ENCODE measurements at places on chromosomes 7 and 10.
A peak's percentile ranks its signal among the peaks of the same experiment; 100 is the strongest.

GRCh38 chr7:98125759-98126158 is 19.1 kb downstream of the LMTK2 start:
- DNase-seq = no peak

DNA sequence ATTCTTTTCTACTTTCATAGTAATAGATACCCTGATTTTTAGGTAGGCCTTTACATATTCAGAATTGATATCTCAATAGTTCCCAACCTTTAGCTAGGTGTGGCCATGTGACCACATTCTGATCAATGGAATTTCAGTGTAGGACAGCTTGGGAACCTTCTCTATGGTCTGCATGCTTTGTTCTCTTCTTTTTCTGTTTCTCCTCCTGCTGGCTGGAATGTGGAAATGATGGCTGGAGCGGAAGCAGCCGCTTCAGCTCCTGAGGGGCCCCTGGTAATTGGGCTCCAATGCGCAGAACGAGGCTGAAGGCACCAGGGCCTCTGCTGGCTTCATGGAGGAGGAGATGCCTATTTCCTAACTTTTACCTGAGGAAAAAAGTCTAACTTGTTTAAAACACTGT is 152.6 kb downstream of the ZMYND11 start:
- DNase-seq = no peak

DNA sequence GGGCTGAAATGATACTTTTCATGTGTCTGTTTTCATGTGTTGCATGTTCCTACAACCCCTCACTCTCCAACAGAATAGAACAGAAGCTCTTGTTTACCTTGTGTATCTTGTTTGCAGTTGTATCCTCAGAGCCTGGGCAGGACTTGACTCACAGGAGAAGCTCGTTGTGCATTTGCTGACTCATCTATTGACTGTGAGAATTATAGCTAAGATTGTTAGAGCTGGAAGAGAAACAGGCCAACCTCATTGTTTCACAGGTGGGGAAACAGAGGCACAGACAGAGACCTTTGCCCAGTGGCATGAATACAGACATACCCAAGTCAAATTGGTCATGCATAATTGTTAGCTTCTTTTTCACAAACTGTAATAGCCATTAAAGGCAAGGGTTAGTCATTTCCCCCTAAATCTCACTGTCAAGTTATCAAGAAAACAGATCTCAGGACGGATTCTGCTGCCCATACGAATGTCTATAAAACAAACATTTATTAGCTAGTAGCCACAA is 4.6 kb upstream of the TSPAN15 start:
- no peak for DNase-seq

DNA sequence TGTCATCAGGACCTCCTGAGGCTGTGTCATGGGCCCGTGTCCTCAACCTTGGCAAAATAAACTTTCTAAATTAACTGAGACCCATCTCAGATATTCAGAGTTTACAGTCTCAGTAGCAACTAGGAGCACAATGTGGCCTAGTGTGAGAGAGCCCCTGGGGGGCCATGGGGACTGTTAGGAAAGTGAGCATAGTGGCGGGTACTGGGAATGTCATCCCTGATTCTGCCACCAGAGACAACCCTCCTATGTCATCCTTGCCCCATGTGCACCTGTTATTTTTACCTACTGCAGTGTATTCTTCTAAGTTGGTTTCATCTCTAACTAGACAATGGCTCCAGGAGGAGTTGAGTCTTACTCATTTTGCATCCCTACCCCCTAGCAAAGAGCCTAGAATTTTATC is 78.6 kb downstream of the CCDC71L start:
- no peak for DNase-seq

DNA sequence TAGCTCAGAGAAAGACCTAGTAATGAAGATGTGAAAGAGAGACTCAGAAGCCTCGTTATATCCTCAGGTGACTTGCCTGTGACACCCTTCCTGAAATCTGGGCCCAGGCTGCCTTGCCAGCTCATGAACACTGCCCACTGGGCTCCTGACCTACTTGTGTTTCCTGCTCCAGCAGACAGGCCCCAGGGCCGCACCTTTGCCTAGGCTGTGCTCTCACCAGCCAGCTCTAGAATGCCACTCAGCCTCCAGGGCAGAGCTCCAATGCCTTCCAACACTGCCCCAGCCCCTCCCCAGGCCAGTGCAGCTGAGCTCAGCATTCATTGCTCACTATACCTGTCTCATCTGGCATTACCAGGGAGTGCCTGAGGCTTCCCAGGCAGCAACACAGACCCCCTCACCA is 94.3 kb downstream of the DLG5 start:
- no peak for DNase-seq

DNA sequence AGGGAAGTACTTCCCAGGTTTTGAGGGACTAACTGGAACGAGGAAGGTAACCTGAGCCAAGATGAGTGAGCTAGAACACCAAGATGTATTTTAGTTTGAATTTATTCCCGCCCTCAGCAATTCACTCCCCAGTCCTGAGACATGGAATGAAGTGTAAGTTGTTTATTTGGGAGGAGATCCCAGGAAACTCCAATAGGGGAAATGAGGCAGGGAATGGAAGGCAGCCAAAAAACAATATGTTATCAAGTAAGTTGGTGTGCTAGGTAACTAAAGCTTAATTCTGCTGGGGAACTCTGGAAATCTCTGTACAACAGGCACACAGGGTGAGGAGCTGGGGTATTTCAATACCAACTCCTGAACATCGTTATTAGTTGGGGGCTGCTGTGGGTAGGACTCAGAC is 189.7 kb upstream of the HDAC9 start:
- no peak for DNase-seq

- DNase-seq = no peak
These were observed 43.3 kb upstream of the NPTX2 start for GRCh38 chr7:98573816-98574215.

DNA sequence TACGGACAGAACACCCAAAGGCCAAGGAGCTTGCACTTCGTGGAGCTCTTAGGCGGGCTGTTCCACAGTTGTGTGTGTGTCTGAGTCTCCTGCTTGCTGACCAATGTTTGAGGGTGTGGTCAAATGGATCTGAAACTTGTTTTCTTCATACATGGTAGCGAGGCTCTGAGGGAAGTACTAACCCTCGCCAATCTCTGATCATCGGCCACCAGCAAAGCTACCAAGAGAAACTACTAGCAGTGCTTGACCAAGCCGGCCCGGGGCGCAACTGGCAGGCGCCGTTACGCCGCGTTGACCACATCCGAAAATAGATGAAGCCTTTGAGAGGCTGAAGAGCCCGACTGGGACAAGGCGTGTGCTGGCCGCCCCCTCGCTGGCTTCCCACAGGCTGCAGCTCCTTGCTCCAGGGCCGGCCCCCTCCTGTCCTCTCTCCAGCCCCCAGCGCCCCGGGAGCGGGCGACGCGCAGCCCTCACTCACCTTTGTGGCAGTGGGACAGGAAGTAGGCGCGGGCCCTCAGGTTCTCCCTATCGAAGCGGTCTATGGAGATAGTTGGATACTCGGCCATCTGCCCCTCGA is 384 bp downstream of the DCLRE1C start:
- DNase-seq = peak; percentile 60

DNA sequence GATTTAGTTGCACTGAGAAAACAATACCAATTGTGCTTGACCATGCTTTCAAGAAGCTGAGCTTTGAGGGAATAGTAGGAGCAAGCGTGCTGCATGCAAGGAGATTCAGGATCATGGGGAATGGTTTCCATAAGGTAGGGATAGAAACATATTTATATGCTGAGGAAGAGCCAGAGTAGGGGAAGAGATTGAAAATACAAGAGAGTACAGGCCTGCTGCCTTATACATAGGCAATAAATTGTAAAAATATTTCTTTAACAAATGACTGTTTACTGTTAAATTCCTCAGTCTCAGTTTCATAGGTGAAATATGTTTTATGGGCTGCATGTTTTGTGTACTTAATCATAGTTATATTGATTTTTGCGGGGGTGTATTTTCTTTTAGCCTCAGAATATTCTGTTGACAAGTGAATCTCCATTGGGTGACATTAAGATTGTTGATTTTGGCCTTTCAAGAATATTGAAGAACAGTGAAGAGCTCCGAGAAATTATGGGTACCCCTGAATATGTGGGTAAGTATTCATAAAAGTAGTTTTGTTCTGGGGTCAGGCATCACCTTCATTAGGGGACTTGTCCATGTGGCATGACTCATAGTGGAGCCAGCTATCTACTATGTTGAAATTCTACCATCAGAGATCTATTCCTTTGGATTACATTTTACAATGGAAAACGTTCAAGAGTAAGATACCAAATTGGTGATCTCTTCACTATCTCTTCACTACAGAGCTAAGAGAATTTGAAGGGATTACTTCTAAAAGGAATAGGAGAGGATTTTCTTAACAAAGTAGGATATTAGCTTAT is 36.5 kb downstream of the STK17A start:
- no peak for DNase-seq

GRCh38 chr7:31271641-31272405 is 68.7 kb downstream of the NEUROD6 start:
- DNase-seq = no peak

DNA sequence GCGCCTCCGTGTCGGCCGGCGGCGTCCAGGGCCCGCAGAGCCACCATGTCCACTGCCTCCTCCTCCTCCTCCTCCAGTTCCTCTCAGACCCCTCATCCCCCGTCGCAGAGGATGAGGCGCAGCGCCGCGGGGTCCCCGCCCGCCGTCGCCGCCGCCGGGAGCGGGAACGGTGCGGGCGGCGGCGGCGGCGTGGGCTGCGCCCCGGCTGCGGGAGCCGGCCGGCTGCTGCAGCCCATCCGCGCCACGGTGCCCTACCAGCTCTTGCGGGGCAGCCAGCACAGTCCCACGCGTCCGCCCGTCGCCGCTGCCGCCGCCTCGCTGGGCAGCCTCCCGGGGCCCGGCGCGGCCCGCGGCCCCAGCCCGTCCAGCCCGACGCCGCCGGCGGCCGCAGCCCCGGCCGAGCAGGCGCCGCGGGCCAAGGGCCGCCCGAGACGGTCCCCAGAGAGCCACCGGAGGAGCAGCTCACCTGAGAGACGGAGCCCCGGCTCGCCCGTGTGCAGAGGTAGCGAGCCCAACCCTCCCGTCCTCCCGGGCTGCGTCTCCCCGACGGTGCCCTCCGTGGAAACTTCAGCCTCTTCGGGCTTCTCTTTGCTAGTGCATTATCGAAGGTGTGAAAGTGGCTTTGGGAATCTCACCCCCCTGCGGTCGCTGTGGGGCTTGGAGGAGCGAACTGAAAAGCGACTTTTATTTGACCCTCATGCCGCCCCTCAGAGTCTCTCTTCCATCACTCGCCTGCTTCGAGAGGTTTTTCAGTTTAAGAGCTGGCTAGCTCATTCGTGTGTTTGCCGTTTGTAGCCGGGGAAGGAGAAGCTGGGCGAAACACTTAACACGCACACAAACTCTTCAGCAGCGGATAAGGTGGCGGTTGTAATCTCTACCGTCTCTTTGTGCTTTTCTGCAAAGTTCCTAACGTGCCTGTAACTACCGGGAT is 975 bp downstream of the GLCCI1 start:
- no peak for DNase-seq

DNA sequence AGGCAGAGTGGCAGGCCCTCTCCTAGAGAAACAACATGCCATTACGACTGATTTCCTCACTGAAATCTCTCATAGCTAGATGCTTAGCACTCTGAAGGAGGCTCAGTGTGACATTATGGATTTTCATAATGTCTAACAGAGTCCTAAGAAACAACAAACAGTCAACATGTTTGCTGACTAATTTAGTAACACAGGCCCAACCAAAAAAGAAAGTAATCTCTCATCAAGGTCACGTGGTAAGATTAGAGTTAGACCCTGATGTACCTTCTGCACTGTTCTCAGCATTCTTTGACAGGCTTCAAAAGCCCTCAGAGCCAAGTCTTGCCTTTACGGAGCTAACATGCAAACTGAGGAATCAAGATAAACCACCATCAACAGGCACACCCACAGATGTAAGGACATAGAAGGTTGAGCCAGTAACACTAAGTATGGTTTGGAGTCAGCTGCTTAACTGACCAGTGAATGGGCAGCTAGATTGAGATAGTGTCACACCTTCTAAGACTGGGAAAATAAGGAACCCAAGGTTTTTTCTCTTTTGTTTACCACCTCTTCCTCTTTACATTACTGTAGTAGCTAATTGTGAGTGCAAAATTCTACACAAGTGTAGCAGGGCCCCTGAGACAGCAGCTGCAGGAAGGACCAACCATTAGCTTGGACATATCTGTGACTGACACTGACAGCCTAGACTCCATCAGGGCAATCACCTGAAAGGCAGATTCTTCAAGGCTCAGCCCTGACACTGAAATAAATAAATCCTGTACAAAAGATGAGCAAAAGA is 15.3 kb upstream of the KCNIP2 start:
- DNase-seq = no peak

GRCh38 chr7:70557338-70557737 is 574.6 kb upstream of the GALNT17 start:
- DNase-seq = no peak

DNA sequence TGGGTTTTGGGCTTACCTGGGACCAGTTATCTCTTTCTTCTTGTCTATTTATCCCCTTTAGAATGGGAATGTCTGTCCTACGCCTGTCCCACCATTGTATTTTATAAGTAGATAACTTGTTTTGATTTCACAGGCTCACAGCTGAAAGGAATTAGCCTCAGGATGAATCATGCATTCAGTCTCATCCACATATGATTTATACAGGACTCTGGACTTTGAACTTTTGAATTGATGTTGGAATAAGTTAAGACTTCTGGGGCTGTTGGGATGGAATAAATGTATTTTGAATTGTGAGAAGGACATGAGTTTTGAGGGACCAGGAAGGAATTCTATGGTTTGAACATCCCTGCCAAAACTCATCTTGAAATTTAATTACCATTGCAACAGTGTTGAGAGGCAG is 112.6 kb downstream of the AMPH start:
- no peak for DNase-seq

DNA sequence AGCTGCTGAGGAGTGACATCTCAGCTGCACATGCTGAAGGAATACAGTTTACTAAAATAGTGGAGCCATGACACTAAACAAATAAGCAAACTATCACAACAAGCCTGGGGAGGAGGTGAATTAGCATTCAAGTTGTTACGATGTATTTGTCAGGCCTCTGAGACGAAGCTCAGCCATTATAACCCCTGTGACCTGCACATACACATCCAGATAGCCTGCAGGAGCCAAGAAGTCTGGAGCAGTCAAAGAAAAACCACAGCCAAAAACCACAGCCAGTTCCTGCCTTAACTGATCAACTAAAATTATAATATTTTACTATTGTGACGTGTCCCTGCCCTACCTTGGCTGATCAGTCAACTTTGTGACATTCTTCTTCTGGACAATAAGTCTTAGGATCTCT is 68.6 kb downstream of the NSUN6 start:
- DNase-seq = no peak

DNA sequence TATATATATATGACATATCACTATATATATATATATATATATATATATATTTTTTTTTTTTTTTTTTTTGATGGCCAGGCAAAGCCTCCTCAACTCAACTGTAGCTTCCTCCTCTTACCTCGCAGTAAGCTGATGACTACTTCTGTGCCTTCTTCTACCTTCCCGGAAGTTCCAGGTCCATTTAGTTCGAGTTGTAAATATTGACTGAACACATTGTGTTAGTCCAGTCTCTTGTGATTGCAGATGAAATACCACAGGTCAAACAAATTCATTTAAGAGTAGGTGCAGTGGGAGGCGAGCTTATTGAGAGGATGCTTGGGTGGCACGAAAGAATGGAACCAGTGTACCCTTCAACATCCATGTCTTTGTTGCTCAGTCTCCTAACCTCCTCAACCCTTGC is 144.6 kb downstream of the ST7 start:
- no peak for DNase-seq
